ENCODE measurements at places on chromosomes 4 and X.

DNA sequence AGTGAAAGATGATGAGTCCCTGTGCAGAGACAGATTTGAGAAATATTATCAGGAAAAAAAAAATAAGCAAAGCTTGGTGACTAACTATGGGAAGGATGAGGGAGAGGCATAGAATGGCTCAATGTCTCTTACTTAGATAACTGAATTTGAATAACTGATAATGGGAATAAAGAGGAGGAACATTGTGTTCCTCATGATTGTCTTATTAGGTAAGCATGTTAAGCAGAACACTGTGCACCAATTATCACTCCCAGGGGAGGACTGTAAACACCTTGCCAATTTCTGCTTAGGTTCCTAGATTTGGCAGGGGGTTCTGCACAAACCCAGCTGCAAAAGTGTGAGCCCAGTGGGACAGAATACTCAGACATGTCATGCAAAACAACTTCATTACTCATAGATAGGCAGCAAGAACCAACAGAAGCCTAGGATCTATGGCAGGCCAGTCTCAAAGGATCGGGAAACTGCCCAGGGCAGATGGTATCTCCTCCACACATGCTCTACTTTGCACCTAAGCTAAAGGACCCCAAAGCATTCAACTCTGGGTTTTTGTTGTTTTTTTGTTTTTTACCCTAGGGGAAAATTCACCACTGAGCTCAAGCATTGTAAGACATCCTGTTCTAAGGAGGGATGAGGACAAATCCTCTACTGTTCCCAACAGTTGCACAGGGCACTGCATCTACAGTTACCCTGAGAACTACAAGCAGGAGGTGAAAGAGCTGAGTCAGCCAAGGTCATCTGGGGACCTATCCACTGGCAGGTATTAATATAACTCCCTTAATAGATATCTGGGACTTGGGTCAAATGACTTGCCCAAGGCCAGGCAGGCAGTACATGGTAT, 907.0 kb downstream of the RAPGEF2 start:
- DNase-seq = no peak

DNA sequence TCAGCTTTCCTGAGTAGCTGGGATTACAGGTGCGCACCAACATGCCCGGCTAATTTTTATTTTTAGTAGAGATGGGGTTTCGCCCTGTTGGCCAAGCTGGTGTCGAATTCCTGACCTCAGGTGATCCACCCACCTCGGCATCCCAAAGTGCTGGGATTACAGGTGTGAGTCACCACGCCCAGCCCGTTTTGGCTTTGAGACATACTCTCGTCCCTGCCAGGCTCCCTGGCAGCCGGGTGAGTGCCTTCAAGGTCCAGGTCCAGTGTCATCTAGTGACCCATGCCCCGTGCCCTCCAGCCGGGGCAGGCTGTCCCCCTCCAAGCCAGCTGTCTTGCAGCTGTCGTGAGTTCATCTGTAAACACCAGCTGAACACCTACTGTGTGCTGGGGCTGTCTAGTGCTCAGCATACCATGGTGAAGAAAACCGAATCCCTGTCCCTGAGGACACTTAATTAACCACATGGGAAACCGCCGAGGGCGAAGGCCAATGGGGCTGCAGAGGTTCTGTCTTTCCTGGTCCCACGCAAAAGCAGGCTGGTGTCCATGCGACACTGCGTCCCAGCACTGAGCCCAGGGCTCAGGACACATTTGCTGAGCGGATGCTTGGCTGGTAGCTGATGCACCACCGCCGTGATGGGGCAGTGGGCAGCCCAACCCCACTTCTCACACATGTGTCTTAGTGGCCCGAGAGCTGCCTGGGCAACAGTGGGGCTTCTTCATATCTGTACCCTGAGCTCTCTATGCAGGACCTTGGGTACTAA, 21.9 kb downstream of the NSG1 start:
- no peak for DNase-seq

DNA sequence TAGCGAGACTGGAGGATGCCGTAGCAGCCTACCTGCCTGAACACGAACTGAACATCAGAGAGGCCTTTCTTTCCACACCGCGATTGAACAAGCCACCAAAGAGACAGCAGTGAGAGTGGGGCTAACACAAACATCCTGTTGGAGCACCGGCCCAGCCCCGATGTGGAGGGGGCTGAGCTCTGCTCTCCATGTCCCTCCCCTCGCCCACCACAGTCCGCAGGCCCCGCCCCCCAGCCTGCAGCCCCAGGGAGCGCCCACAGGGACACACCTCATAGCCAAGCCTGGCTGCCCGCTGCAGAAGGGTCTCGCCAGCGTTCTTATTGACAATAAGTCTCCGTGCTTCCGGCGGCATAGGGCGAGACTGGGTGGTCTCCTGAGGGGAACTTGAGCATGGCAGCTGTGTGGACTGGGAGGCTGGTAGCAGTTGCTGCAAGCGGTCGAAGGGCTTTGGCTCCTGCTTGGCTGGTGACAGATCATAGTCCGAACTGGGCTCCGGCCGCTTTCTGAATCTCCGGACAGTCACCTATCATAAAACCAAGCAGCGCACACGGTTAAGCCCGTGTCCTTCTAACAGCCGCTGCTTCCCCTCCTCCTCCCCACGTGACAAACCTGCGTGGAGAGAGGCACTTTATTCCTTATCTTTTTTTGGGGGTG, 35.8 kb downstream of the BCOR start:
- no peak for DNase-seq

DNA sequence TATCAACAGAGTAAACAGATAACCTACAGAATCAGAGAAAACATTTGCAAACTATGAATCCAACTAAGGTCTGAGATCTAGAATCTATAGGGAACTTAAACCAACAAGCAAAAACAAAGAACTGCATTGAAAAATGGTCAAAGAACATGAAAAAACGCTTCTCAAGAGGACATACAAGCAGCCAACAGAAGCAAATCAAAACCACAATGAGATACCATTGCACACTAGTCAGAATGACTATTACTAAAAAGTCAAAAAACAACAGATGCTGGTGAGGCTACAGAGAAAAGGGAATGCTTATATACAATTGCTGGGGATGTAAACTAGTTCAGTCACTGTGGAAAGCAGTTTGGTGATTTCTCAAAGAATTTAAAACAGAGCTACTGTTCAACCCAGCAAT, 255.7 kb downstream of the TMEM47 start:
- no peak for DNase-seq

DNA sequence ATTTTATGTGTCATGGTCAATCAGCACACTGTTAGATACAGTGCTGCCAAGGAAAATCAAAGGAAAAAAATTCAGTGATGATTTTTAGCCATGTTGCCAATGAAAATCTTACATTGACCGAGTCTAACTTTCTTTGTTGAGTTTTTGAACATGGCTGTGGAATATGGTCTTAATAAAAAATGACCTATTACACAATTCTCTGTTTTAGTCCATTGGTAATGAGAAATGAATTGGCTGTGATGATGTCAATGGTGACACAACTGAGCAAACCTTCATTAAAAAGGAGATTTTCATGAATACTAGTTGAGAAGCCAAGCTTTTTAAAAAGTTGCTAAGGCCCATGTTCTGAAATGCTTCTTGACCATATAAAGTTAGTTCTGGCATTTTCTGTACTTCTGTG, 225.9 kb upstream of the GYPA start:
- no peak for DNase-seq

DNA sequence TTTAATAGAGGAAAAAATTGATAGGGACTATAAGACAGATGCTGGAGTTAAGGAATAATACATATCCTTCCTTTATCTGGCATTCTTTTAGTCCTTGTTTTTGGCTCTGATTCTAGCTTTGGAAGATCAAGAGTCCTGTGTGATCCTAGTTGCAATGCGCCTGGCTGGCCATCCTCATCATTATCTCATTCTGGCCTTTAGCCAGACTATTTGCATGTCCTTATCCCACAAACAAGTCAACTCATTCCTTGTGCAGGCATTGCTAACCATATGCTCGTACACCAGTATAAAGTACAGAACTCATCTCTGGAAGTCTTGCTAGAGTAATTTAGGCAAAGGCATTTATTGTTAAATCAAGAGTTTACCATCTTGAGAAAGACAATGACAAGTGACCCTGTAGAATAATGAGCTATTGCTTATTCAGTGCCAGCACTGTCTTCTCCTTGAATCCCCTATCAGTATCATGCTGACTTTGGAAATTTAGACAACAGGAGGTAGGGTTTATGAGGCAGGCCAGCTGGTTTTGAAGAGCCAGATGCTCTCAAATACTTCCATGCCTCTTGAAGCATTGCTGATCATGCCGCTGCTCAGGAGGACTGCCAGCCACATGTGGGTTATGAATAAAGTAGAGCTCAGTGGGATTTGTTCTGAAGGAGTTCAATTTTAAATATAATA, 1730.3 kb upstream of the TENM3 start:
- DNase-seq = no peak

- no peak for DNase-seq
Observed at GRCh38 chr4:30454504-30454903, 265.7 kb upstream of the PCDH7 start.

DNA sequence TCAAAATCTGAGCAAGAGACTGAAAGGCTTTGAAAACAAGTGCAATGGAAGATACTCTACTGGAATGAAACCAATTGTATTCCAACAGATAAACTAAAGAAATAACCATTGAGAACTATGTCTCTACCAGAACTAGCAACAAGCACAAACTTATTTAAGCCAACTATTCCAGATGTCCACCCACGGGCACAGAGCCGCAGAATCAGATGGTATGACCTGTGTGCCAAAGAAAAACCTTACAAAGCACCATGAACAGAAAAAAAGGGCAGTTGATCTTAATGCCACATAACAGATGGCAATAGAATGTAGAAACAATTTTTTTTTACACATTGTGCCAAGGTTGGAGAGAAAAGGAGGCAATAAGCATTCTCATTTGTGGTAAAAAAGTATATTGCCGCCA, 269.3 kb upstream of the ADGRL3 start:
- no peak for DNase-seq

All from stimulated activated CD4-positive, alpha-beta T cell treated with anti-CD3 and anti-CD28 coated beads, Interleukin-15, amount 100 ng/mL, for 48 hours (primary cell).